K562 (cell line): ENCODE measurements at places on chromosomes 5 and 9. TPM values are rescaled to one million over a fixed set of nuclear protein-coding genes. Genes with fewer than 3 reads are reported as not detected.

The DCANP1 gene
- total RNA-seq, result not detected in 2 replicates

The SLC6A3 gene
- total RNA-seq, result not detected in 2 replicates

The FUT7 gene
- total RNA-seq, result not detected in 2 replicates

The SIL1 gene
- 19.2 and 29.8 TPM in 2 replicates for total RNA-seq

The EIF4EBP3 gene
- 5.7 and 7.7 TPM in 2 replicates for total RNA-seq

The ANKRD55 gene
- 3.4 and 3.6 TPM in 2 replicates for total RNA-seq

DNA sequence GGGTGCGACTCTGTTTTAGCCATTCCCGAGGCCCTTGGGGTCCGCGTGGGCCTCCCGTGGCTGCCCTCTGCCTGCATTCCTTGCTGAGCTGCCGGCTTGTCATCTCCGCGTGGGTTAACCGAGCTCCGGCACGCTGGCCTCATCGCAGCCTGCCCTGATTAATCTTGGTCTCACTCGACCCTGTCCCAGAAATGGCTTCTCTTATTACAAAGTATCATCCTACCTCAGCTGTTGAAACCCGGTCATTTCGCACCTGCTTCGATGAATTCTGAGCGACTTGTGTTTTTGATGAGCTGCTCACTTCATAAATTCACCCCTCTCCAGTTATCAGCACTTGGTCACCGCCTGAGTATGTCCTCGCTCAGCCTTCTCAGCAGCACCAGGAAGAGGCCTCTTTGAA lies 123.5 kb upstream of the EGFLAM start:
- DNase-seq, result no peak

GRCh38 chr5:139282197-139282557 lies 11.4 kb upstream of the MATR3 start:
- DNase-seq, result no peak

- DNase-seq, result no peak
These were observed 53.6 kb downstream of the PDCD1LG2 start for GRCh38 chr9:5563886-5564285.

GRCh38 chr5:139908749-139909148 lies 113.1 kb downstream of the PSD2 start:
- no peak for DNase-seq

GRCh38 chr5:72412283-72413055 lies 92.3 kb downstream of the PTCD2 start:
- DNase-seq, result no peak

- no peak for DNase-seq
These were observed 1.6 kb downstream of the WNK2 start for GRCh38 chr9:93185266-93186214.

- DNase-seq, result no peak
These were observed 115.4 kb upstream of the PPP2R2B start for GRCh38 chr5:146993876-146994530.

GRCh38 chr5:118033686-118034338 lies 954.5 kb downstream of the DTWD2 start:
- no peak for DNase-seq
